ENCODE measurements at places on chromosomes 1 and 21. TPM values are rescaled to one million over a fixed set of nuclear protein-coding genes. Genes with fewer than 3 reads are reported as not detected.

- no peak for DNase-seq
Measured at GRCh38 chr1:19204446-19205266, 5.4 kb downstream of the UBR4 start.

GRCh38 chr1:184838504-184838951 lies 83.9 kb upstream of the EDEM3 start:
- DNase-seq: no peak

GRCh38 chr1:20702416-20702815 lies 15.4 kb downstream of the KIF17 start:
- DNase-seq: no peak

KIAA0040 gene
- 11.2 TPM for total RNA-seq

NECTIN4 gene
- not detected for total RNA-seq
